ENCODE measurements at places on chromosomes 4 and X.

DNA sequence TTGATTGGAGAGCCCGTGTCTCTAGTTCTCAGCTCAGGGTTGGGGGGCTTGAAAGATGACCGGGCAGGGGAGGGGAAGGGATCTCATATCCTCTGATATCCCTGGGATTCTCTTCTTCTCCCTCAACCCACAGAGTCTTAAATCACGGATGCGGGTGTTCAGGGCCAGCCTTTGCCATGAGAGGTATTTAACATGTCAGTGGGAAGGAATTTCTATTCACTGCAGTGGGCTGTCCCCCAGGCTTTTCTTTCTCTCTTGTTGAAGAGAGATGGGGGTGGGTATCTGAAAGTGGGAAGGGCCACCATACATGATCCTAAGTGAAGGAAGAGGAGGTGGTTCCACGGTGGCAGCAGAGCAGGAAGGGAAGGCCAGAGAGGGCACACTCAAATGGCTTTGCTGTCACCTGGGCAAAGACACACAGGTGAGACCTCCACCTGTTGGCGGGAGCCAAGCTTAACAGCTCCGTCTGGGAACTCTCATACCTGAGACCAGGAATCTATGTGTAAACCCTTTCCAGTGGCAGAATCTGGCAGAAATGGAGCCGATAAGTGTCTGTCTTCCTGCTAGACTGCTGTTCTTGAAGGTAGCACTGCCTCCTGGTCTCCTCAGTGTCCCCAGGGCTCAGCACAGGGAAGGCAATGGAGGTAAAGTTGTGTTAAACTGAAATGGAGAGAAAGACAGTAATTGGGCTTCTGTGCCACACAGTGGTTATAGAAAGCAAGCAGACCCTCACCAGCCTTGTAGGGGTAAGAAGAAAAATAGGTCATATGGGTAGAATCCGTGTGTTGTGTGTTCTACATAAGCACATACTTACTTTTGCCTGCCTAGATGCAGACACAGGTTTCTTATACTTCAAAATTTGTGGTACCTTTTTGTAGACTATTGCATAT lies 49.4 kb downstream of the RHOH start:
- no peak for DNase-seq

GRCh38 chr4:120754590-120754989 lies 167.9 kb downstream of the PRDM5 start:
- no peak for DNase-seq

DNA sequence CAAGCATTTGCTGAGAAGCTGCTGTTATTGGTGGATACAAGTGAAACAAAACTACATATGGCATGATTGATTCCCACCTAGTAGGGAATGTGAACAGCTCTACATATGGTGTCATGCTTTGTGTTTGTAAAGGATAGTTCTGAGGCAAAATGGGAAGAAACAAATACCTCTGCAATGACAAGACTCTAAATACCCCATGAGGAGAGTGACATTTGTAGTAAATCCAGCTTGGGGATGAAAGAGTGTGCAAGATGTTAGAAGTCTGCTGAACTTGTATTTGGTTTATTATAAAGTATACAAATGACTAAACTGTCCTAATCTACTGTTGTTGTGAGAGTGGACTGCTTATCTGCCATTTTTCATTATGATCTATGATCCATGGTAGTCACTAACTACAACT lies 120.8 kb upstream of the HS3ST1 start:
- no peak for DNase-seq

DNA sequence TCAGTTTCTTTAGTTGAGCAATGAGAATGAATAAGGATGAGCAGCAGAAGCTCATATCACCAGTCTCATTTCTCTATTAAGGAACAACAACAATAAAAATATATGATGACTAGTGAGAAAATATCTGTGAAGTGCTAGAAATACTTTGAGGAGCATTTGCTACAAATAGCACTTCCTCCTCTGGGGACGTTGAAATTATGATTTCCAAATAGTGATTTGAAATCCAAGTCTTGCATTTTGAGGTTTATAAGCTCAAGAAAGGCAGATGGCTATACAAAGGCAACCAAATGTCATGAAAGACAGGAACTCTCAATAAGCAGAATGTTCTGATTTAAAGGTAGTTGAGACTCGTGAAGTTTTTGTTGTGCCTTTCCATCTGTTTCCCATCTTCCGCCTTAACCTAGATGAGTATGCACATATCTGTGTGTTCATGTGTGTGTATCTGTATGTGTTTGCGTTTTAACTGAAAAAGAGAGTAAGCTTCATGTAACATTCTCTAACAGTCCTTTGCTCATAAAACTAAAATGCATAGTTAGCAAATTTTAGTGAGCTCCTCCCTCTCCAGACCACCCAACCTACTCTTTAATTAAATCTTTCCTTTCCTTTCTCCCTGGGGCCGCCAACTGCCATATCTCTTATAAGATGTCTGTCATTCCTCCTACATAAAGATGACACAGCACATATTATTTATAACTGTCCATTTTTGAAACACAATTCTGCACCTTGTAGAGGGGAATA lies 222.6 kb upstream of the RASGEF1B start:
- no peak for DNase-seq

Measured in Kasumi-1 (cell line).